ENCODE measurements at places on chromosomes 3 and 15.

- DNase-seq, result no peak
These were observed 66.7 kb downstream of the GLB1 start for GRCh38 chr3:33030246-33030645.

DNA sequence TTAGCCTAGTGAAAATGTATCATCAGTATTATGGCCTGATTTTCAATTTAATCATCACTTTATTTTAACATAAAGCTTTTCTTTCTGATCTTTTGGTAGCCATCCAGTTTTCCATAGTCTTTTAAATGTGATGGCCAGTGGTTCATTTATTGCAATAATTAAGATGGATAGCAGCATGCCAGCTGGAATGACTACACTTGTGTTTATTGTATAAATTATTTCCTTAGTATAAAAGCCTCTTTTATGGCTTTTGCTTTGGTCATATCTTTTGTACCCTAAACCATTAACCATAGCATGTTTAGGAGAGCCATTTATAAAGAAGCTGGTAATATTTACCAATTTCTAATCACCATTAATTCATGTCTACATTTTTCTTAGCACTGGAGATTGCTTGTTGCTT, 31.7 kb downstream of the ALCAM start:
- peak; percentile 26 for DNase-seq

DNA sequence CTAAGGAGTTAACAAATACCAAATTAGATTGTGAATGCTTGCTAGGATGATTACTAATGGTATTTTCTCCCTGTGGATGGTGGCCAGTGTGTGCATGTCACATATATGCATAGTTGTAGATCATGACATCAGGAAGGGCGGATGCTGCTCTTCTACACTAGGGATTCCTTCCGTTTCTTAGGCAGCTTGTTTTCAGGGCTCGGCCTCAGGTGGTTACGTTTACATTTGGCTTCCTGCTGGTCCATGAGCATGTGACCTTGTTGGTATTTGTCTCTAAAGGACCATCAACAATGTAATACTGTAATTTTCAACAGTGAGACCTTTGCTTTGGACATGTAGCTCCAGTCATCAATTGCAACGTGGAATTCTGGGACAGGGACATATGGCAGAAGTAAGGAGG, 221.4 kb downstream of the NR1D2 start:
- DNase-seq, result no peak

GRCh38 chr3:174444391-174444790, 414.7 kb upstream of the NAALADL2 start:
- no peak for DNase-seq

- DNase-seq, result peak; percentile 74
These were observed 75.0 kb downstream of the SEMA5B start for GRCh38 chr3:122952520-122952919.

DNA sequence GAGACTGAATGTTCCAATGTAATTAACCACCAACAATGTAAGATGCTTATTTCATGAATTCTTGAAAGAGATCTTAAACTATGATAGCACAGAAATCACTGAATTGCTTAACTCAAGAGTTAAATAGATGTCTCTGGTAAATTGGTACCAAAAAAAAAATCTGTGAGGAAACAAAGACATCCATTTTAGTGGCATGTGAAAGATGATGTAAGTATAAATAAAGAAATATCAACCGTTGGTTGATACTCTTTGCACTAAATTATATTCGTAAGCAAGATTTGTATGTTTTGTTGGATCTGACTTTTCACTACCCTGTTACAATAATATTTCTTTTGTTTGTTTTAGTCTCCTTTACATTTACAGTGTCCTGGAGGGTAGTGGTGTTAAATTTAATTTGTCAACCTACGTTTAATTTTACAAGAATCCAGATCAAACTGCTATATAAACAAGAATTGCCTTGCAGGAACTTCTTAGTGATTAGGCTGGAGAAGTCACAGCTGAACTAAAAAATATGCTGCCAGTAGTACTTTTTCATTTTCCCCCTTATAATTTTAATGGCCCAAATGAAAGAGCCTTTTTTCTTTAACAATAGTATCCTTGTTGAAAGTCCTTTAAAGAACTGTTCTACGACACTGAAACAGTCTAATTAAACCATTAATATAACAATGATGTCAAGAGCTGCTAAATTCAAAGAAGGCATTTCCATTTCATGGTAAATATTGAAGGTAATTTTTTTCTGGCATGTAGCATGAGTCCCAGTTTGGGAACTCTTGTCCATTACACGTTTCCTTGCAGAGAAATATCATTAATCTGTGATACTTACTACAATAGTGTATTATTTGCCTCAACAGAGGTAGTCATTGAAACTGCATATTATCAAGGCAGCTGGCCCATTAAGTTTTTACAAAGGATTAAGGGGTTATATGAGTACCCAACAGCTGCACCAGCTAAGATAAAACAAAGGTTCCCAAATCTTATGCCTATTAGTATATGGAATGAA, 109.6 kb upstream of the PHLDB2 start:
- DNase-seq, result no peak

DNA sequence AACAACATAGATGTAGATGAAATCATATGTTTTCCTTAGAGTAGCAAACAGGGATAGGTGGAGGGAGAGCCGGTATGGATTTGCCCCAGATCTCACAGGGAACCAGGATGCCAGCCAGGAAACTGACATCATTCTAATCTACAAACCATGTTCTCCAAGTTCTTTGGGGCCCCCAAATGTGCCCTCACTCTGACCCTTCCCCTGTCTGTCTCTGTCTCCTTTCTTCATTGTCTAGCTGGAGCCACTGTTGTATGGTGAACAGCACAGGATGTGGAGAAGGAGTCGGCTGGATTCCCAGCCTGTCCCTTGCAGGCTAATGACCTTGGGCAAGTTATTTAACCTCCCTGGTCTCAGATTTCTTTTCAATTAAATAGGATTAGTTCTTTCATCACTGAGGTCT, 962 bp downstream of the ATP13A5 start:
- no peak for DNase-seq

- no peak for DNase-seq
These were observed 245.0 kb upstream of the ADAMTS9 start for GRCh38 chr3:64932666-64933342.

- no peak for DNase-seq
These were observed 13.3 kb upstream of the RARRES1 start for GRCh38 chr3:158745551-158745950.

DNA sequence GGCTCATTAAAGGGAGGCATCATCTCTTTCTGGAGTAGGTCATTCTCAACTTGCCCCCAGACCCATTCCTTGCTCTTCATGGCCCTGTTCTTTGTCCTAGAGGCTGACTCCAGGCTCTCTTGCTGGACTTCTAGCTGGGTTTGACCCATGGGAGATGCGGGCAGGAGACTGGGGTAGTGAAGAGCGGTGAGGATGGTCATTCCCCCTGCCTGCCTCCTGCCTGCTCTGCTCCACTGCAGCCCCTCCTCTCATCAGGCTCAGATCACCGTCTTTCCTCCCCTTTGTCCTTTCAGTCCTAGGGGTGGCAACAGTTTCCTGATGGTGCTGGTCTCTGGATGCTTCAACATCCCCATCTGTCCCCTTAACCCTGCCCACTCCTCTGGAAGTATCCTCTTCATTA, 170.9 kb downstream of the ABHD5 start:
- DNase-seq, result no peak

GRCh38 chr15:90106522-90107117, 4.4 kb upstream of the IDH2 start:
- peak; percentile 75 for DNase-seq

- peak; percentile 80 for DNase-seq
These were observed 90.0 kb downstream of the APBA2 start for GRCh38 chr15:28975766-28976179.

DNA sequence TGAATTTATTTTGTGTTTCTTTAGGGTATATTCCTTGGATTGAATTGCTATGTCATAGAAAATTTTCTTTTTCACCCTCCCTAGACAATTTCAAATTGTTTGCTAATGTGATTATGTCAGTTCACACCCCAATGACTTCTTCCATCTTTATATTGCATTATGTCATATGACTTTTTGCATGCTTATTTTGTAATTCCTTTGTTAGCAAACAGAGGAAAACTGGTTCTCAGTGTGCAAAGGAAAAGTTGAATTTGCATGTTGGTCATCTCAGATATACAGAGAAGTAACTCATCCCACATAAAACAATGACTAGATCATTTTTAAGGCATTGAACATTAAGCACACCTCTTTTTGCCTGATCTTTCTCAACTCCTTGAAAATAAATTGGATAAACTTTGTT, 3.3 kb upstream of the RNF13 start:
- DNase-seq, result no peak

- no peak for DNase-seq
These were observed 21.7 kb upstream of the ARHGEF3 start for GRCh38 chr3:56823421-56823926.

DNA sequence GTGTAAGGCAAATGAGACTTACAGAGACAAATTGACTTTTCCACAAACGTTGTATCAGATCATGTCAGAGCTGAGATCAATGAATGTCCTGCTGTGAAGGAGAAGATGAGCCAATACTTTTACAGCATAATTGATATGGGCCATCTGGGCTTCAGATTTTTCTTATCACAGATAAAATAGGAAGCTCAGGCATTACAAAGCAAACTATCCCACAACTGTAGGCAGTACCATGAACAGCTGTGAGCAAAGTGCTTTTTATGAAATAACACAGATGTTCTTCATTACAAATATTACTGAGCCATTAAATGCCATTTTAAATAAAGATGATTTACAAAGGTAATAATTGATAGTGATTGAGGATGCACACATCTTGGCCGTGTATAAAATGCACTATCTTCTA, 852.3 kb downstream of the OTOL1 start:
- no peak for DNase-seq

- peak; percentile 56 for DNase-seq
These were observed 103.1 kb downstream of the HCN4 start for GRCh38 chr15:73265536-73266153.

- DNase-seq, result no peak
These were observed 761.3 kb downstream of the AGBL1 start for GRCh38 chr15:86840996-86841395.

DNA sequence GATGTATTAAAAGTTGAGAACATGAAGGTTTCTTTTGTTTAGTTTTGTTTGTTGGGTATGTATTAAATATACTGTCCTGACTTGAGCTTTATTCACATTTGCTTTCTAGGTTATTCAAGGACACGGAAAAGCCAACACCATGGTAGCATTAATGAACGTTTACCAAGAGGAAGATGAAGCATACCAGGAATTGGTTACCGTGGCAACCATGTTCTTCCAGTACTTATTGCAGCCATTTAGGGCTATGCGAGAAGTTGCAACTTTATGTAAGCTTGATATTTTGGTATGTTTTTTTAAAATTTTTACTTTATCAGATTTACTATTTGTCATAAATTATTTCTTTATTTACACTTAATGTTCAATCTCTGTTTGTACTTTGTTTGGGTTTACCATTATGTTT, 3.6 kb downstream of the WHAMM start:
- DNase-seq, result no peak

DNA sequence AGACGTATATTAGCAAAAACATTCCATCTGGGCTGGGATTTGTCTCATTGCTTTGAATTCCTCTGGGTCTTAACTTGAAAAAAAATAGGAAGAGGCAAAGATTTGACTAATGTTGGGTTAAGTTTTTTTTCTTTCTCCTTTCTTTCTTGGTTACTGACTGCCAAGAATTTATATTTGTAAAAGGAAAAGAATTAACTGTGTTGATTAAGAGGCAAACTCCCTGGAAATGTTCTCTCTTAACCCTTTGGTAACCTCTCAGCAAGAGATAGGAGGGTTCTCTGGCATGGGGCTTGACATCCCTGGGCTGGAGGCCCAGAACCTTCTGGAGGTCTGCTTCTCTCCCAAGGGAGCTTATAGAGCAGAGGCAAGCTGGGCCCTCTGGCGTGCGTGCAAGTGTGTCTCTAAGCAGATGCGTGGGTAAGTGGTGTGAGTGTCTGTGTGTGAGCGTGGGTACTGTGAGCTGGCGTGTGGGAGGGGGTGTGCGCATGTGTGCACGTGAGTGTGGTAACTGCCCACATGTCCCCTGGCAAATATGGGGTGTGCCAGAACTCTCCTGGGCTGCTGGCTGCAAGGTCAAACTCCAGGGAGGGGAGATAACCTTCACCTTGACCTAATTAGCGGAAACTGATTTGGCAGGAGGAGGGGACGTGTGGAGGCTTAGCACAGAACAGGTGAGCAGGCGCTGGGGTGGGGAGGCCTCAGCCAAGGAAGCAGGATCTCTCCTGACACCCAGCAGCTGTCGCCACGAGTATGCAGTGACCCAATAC, 49.4 kb upstream of the MAGEF1 start:
- DNase-seq, result no peak

- no peak for DNase-seq
These were observed 32.7 kb downstream of the GLDN start for GRCh38 chr15:51374131-51374530.

DNA sequence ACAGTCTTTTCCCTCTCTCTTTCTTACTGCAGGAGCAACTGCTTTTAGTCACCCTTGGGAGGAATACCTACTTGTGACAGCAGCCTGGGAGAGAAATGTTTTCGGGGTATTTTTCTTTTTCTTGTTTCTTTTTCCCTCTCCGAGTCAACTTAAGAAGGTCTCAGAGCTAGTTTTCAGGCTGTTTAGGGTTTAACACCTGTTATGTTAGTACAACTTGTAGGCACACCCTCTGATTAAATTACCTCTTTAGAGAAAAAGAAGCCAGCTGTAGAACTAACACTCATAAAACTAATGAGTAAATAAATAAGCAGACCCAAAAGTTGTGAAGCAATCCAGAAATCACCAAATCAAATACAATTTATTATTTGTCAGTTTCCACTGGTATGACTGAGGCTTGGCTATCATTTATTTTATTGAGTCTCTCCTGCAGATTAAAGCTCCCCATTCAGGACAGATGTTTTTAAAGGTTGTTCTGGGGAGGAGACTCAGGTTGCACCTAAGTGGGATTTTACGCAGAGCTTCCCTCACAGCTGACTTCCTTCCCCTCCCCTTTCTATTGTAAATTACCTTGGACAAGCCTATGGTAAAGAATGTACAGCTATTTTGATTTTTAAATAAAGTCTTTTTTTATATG, 112.5 kb downstream of the FOXB1 start:
- DNase-seq, result no peak

- peak; percentile 29 for DNase-seq
These were observed 30.4 kb downstream of the RPL22L1 start for GRCh38 chr3:170839518-170840100.

GRCh38 chr3:65945953-65946352, 92.8 kb downstream of the MAGI1 start:
- DNase-seq, result no peak

- DNase-seq, result peak; percentile 68
These were observed 1038.5 kb upstream of the NR2F2 start for GRCh38 chr15:95291898-95292472.

Data from PC-3 (cell line).